ENCODE measurements at places on chromosomes 7 and 10.
A peak's percentile ranks its signal among the peaks of the same experiment; 100 is the strongest.

DNA sequence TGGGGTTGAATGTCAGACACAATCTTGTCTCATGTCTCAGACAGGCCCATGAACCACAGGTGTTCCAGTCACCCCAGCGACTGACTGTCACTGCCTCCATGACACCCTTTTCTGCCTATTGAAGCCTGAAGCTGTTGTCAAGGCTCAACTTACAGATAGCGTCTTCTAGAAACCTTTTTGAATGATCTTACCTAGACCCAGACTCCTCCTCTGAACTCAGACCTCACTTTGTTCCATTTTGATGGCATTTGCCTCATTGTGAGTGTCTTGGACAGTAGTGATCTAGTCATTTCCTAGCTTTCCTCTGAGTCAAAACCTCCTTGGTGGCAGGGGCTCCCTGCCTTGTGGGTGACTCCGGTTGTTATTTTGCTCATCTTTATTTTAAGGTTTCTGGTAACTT, 98.3 kb upstream of the AGK start:
- no peak for DNase-seq

DNA sequence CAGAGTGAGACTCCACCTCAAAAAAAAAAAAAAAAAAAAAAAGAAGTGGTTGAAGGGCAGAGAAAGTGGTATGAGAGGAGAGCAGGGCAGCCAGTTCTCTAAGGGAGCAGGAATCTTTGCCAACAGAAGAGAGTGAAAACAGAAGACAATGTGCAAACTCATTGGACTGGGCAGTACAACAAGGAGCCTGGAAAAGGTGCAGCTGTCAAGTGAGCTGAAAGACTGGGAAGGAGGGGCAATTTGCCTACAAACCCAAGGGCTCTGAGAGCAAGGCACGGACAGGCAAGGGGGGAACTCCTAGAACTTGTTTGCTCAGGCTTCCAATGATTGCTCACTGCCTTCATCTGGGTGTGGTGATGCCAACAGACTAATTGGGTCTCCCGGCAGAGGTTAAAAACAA, 9.5 kb downstream of the ACTR1A start:
- no peak for DNase-seq

DNA sequence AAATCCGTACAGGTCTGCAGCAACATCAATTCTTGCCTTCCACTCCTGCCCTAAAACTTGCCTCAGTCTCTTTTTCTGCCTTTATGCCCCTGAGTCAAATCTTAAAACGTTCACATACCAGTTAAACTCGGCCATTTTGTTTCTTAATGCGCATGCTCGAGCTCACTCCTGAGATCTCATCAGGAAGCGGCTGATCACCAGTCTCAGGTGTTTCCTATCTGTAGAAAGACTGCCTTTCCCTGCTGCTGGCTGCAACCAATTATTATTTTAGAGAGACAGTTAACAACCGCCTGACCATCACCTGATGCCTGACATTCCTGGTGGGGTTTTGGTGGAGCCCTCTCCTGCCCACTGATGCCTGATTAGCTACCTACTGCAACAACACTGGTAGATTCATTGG, 70.2 kb upstream of the TMEM140 start:
- no peak for DNase-seq

DNA sequence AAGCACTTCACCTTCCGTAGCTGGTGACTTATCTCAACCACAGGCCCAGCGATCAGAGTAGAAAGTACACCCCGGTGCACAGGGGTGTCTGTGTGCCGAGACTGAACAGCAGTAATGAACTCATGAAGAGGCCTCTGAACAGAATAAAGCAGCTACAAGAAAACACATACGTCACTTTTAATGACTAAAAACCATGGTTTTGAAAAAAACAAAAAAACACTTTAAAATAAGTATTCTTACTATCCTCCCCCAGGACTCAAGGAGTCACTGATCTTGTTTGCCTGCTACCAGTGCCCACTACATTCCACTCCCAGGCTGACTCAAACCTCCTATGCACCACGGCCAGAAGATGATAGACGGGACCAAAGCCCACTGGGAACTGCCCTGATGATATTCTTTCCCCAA, 53.8 kb downstream of the NCAPG2 start:
- no peak for DNase-seq

DNA sequence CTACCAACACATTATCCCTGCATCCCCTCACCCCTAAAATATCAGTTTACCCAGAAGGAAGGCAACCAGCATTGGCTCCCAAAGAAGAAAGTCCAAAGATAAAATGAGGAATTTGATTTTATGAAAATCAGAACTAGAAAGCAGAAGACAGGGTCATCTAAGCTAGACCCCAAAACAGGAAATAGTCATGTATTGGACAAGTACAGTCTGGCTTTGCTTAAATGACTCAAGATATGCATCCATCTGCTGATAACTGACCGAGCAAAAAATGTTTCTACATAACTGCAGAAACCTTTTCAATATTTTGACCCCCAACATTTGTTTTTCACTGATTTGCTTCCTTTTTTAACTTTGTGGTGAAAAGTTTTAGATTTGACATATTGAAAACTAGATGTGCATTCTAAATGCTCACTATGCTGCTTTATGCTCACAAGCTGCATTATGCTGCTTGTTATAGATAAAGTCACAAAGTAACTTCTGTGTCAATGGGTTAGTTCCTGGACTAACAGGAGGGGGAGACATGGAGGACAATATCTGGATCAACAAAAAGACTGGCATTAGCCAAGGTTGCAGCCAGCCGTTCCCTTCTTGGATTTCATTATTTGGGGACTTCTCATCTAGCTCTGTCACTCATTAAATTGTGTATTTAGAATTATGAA, 227.0 kb downstream of the INHBA start:
- no peak for DNase-seq

- no peak for DNase-seq
Measured at GRCh38 chr7:154902600-154903082, 100.3 kb downstream of the PAXIP1 start.

DNA sequence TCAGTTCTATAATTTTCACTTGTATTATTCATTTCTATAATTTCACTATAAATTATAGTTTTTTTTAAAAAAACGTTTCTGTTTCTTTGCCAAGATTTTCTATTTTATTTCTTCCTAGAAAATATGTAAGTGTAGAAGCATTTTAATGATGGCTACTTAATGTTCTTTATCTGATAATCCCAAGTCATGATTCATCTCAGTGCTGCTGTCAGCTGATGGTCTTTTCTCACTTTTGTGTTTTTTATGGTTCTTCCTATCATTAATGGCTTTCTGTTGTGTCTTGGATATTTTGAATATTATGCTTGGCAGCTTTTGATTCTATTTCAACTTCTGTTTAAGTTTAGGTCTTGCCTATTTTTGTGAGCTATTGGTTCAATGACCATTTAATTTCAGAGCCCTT, 268.6 kb downstream of the BAMBI start:
- no peak for DNase-seq

DNA sequence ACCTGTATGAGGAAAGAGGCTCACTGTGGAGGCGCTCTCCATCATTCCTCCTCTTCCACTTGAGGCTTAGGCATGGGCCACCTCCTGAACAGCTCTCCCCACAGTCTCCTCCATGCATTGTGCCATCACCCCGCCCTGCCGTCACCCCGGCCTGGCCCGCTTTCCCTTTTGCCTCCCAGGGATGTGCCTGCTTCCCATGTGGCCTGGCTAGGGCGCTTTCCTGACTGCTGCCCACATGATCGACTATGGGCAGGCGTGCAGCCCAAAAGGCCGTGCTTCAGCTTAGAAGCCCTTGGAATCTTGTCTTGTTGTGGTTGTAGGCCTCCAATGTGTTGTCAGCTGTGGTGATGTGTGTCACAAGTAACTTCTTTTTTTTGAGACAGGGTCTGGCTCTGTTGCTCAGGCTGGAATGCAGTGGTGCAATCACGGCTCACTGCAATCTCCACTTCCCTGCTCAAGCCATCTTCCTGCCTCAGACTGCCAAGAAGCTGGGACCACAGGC, 1.8 kb upstream of the ACTR3C start:
- DNase-seq: no peak

GRCh38 chr10:89209718-89210117, 2.6 kb upstream of the CH25H start:
- no peak for DNase-seq

DNA sequence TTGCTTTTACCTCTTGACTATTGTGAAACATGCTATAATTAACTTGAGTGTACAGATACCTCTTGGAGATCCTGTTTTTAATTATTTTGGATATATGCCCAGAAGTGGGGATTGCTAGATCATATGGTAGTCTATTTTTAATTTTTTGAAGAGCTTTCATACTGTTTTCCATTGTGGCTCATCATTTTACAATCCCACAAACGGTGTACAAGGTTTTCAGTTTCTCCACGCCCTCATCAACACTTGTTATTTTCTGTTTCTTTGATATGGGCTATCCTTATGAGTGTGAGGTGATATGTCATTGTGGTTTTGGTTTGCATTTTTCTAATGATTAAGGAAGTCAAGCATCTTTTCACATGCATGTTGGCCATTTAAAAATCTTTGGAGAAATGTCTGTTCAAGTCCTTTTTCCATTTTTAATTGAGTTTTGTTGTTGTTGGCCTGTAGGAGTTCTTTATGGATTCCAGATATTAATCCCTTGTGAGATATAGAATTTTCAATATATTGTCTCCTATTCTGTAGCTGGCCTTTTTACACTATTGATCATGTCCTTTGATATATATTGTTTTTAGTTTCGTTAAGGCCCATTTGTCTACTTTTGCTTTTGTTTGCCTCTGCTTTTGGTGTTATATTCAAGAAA, 7.5 kb downstream of the AGK start:
- peak; percentile 25 for DNase-seq

GRCh38 chr10:110268971-110269370, 35.7 kb downstream of the SMNDC1 start:
- no peak for DNase-seq

DNA sequence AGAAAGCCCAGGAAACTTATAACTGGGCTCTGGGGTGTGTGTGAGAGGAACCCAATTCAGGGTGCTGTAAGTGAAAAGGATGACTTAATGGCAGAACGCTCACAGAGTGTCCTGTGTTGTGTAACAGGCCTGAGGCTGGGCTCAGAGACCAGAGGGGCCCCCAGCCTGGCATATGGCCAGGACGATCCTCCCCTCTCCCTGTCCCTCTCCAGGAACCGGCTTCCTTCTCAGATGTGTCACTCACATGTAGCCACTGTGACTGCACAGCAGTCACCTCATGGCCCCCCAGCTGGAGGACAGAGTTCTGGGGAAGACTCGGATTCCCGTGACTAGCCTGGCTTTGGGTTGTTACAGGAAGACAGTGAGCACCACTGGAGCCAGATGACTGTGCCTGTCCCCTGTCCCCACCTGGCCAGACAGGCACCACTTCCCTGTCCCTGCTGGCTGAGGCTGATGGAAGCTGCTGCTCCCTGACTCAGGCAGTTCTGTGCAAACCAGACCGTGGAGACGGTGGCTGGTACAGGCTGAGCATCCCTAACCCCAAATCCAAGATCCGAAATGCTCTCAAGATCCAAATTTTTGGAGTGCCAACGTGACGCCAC, 220.5 kb downstream of the MLLT10 start:
- DNase-seq: no peak

GRCh38 chr7:151226560-151226874, 488 bp downstream of the ABCF2 start:
- no peak for DNase-seq

GRCh38 chr7:151825721-151826120, 51.2 kb downstream of the PRKAG2 start:
- no peak for DNase-seq

DNA sequence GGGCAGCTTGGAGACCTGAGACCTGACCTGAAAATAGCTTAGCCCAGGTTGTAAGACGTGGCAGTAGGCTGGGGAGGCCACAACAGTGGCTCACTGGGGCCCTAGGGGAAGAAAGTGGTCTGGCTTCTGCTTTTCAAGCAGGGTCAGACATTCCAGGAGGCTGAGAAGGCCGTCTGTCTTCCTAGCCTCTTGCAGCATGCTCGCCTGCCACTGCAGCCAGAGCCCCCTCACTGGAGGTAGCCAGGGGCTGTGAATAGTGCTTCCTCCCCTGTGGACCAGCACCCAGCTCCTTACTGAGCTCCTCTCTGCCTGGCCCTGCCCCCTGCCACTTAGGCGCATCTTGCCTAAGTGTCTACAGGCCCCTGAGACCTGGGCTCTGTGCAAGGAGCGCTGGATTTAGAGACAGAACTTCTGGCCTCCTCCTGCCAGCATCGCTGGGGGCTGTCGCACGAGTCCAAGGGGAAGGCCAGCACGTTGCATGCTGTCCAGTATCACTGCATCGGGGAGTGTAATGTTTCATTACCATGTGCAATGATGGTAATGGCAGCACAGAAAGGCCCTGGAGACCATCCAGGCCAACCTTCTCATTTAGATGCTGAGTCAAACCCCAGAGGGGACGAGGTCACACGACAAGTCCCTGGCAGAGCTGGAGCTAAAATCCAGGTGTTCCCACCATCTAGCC, 12.7 kb downstream of the ZMIZ1 start:
- DNase-seq: no peak

- no peak for DNase-seq
Measured at GRCh38 chr7:32194537-32194936, 124.3 kb upstream of the PDE1C start.

DNA sequence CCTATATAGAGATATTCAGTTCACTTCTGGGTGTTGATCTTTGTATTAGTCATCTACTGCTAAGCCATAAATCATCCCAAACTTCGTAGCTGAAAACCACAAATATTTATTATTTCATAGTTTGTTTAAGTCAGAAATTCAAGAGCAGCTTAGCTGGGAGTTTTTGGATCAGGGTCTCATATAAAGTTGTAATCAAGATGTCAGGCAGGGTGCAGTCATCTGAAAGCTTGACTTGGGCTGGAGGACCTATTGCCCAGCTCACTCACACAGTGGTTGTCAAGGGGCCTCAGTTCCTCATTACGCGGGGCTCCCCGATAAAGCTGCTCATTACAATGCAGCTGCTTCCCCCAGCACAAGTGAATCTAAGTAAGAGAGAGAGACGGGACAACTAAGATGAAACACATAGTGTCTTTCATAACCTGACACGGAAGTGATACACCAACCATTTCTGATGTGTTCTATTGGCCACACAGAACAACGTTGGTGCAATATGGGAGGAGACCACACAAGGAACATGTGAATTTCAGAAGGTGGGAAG, 15.7 kb downstream of the PPP1R3C start:
- DNase-seq: no peak

- DNase-seq: no peak
Measured at GRCh38 chr10:80471715-80472233, 17.7 kb downstream of the TSPAN14 start.

- DNase-seq: no peak
Measured at GRCh38 chr10:84511709-84512285, 183.4 kb downstream of the CCSER2 start.

DNA sequence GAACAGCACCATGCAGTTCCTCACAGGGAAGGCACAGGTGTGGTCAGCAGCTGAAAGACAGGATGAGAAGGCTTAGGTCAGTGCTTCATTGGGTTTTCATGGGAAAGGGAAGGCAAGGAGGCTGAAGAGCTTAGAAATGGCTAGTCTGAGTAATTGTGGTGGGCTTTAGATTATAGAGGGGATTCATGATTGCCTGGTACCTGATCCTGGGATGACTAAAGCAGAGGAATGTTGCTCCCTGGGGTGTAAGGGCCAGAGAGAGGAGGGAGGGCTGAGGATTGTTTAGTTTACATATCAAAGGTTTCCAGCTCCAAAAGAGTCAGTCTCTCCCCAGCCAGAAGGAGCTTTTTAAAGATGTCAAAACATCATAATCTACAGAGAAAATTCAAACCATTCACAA, 396.3 kb upstream of the POM121L12 start:
- DNase-seq: no peak

GRCh38 chr10:132400041-132400546, 3.1 kb downstream of the PWWP2B start:
- DNase-seq: no peak

Measured in brain pericyte (primary cell).